ENCODE measurements at places on chromosomes 2 and 18. TPM values are rescaled to one million over a fixed set of nuclear protein-coding genes. Genes with fewer than 3 reads are reported as not detected.

Gene CD28
- not detected for total RNA-seq

Gene FEV
- total RNA-seq, result not detected

Gene TAF4B
- 0.86 TPM for total RNA-seq

Gene FSHR
- not detected for total RNA-seq

Gene TCF23
- not detected for total RNA-seq

Gene IKZF2
- total RNA-seq, result 4.2 TPM

Gene RNF181
- 221 TPM for total RNA-seq

Gene CLEC4F
- not detected for total RNA-seq

Gene KIAA2012
- under 0.01 TPM for total RNA-seq

Gene LAMA1
- 14.5 TPM for total RNA-seq

Gene TDRD15
- not detected for total RNA-seq

Gene DHRS9
- not detected for total RNA-seq

Gene LHCGR
- under 0.01 TPM for total RNA-seq

Gene SFTPB
- not detected for total RNA-seq

Gene DNMT3A
- total RNA-seq, result 11.7 TPM

Gene TGFA
- not detected for total RNA-seq

Gene SRD5A2
- total RNA-seq, result not detected

Gene CYP26B1
- total RNA-seq, result 0.43 TPM

Gene KIF1A
- total RNA-seq, result not detected

Gene CDKL4
- total RNA-seq, result 4.3 TPM

Gene GALNT13
- total RNA-seq, result 1.7 TPM

Gene ESPNL
- total RNA-seq, result 4.2 TPM

Gene RAB1A
- 91.5 TPM for total RNA-seq

Gene PROM2
- total RNA-seq, result 0.32 TPM

Data from fibroblast of villous mesenchyme (primary cell).